Left kidney (tissue), 8 donors: ENCODE measurements at places on chromosomes 3 and 15.

DNA sequence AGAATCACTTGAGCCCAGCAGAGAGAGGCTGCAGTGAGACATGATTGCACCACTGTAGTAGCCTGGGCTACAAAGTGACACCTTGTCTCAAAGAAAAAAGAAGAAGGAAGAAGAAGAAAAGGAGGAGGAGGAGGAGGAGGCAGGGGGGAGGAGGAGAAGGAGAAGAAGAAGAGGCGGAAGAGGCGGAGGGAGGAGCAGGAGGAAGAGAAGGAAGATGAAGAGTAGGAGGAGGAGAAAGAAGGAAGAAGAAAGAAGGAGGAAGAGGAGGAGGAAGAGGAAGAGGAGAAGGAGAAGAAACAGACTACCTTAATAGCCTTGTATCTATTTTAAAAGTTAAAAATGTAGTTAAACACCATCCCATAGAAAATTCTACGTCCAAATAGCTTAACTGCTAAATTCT lies 19.1 kb upstream of the ARF4 start:
- DNase-seq: no peak

GRCh38 chr15:64571857-64572291 lies 111.5 kb downstream of the ZNF609 start:
- no peak for DNase-seq

DNA sequence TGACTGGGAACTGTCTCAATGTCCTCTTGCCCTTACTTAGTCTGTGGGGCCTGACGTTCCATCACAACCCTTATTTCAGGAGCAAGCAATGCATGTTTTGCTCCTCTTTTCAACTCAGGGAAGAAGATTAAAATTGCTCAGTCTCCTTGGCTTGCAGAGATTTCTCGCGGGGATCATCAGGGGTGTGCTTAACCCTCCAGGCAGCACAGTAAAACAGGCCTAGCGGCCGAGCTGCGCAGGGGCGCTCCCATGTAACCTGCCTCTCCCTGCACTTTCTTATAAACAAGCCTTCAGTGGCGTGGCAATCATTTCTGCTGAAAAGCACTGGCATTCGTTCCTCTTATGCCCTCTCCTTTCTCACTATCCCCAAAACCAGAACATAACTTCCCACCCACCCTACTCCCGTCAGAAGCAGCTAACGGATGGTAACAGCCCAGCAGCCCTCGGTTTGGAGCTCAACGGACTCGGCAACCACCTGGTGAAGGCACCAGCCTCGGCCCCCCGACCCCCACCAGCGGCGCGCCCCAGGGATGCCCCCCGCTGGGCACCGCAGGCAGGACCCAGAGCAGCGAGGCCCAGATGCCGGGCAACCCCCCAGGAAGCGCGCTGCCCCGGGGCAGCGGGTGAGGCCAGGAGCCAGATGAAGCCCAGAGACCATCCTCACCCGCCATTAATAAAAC lies 1.1 kb downstream of the MCF2L2 start:
- no peak for DNase-seq

DNA sequence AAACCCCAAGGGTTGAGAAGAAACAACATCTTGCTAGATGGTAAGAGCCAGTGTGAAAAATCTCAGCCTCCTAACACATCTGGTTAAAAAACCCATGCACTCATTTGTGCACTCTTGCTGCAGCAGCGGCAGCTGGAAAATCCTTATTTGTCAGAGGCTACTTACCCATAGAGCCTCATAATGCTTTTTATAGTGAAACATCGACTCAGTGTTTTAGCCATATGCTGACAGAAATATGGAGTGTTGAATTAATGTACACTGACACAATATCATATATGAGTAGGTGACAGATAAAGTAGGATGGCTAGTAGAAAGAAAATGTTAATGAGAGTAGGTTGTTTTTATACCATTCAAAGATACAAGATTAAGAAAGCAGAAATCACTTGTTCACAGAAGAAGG lies 13.0 kb downstream of the SLC9A9 start:
- DNase-seq: no peak

GRCh38 chr3:32256206-32256605 lies 17.7 kb downstream of the CMTM8 start:
- DNase-seq: no peak

DNA sequence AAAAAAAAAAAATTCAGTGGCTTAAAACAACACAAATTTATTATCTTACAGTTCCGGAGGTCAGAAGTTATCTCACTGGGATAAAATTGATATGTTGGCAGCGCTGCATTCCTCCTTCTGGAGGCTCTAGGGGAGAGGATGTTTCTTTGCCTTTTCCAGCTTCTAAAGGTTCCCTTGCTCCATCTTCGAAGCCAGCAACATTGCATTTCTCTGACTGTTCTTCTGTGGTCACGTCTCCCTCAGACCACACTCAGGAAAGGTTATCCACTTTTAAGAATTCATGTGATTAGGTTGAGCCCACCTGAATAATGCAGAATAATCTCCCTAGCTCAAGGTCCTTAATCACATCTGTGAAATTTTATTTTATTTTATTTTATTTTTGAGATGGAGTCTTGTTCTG lies 23.4 kb upstream of the ACAP2 start:
- no peak for DNase-seq

DNA sequence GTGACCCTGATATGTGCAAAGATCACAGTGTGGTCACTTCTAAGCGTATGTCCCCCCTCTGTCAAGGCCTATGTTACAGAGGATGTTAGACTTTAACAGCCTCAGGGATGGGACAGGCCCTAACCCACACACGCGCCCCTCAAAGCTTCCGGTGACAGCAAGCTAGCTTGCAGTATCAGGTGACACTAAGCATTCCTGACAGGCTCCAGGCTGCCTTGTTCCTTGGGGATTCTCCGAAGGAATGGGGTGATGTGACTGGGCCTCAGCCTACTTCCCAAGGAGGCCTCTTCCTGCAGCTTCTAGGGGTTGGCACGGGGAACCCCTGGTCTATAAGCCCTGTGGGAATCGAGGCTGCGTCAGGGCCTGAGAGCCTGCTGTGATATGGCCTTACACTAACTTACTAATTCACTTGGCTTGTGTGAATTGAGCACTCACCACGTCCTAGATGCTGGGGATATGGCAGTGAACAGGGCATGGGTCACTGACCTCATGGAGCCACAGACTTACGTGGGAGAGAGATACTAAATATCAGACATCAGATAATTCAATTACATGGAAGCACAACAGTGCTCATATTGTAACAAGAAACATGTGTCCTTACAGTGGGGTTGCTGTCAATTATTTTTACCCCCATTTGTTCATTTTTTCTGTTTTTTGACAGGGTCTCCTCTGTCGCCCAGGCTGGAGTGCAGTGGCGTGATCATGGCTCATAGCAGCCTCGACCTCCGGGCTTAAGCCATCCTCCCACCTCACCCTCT lies 11.4 kb upstream of the SPTBN5 start:
- DNase-seq: no peak

DNA sequence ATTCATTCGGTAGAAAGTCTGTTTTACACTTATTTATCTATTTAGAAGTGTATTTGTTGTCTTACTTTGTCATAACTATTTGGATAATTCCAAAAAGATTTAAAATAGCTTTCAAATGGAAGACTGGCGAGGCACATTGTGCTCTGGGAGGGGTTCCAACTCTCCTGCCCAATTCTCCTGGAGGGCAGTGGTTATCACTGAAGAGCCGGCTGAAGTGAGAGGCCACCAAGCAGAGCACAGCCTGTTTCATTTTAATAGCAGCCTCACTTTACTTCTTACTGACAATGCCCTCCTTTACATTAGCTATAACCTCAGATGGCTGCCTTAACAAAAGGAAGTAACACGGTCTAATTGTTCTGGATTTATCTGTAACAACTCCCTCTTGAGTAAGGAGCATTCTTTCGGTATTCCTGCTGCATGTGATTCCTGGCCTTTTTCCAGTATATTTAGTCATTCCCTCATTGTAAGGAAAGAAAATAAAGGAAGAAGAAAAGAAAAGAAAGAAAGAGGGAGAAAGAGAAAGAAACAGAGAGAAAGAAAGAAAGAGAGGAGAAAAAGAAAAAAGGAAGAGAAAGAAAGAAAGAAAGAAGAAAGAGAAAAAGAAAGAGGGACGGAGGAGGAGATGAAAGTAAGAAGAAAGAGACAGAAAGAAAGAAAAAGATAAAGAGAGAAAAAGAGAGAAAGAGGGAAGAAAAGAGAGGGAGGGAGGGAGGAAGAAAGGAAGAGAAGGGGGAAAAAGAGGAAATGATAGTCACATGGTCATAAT lies 339.8 kb upstream of the WNT5A start:
- DNase-seq: no peak

- DNase-seq: no peak
Observed at GRCh38 chr3:112149136-112149535, 16.1 kb upstream of the GCSAM start.

DNA sequence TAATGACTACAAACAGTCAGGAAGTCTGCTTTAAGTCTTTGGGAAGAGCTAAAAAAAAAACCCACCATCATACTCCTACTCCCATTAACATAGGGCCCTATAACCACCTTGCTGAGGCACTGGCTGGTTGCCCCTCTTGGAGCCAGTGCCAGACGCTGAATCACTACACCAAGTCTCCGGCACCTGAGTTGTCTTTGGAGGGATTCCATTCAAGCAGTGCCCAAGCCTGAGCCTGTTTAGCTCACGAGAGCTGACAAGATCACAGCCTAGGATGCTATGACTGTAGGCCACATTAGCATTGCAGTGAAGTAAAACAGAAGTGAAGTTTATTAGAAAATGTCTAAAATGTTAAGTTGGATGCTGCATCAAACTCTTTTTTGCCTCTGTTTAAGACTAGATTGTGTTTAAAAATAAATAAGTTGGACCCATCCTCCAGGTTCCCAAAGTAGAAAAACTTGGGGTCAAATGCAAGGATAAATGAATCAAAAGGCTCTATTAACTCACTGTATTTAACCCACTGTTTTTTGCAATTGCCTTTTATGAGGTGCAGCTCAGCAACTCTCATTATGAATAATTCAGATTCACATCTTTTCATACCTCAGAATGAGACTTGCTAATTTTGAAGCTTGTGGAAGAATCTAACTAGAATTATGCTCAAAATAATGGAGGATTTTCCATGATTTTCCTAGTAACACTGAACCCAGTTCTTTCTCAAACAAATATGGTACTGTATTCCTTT lies 461.9 kb downstream of the FOXP1 start:
- DNase-seq: no peak

DNA sequence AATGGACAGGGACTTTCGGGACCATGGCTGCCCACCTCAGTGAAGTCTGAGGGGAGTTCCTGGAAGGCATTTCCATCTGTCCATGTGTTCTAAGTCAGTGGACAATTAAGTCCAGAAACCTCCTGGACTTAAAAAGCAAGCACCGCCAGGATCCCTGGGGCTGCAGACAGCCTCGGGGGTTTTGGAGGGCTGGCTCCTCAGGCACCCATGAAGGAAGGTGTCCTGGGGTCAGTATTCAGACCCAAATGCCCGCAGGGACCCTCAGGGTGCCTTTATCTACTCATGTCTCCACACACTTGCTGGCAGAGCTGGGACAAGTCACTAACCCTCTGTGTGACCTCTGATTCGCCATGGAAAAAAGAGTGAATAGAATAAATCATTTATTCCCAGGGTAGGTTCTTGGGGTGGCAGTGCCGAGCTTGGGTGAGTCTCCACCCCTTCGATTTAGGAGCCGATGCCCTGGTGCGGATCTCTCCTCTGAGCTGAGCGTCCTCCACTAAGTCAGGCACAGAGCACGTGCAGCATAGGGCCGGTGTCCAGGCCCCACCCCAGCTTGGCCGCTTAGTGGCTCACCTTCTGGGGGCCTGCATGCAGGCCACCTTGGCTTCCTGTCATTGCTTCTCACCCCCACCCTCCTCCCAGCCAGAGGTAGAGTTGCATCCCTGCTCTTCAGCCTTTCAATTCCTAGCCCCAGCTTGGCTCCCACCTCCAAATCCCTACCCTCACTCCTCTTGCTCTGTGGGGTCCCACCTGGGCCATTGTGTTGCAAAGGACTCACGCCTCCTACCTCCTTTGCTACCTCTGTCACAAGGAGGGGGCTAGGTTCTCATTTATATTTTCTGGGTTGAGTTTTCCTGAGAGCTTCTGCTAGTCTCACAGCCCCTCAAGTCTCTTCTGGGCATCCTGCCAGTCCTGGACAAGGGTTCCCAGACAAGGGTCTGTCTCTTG lies 19.9 kb downstream of the SLC6A6 start:
- no peak for DNase-seq

DNA sequence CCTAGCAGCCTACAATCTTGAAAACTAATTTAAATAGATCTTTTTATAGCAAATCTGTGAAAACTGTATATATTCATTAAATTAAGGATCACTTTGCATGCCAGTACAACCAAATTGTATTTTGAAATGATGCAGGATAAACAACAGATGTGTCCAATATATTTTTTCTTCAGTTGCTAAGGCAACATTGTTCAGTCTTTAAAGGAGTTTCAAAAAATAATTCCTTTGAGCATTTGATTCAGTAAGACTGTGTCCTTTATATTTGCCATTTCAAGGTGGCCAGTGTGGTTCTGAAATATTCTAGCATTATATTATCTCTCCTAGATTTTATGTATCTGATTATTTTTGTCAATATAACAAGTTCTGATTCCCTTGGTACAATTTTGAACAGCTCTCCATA lies 254.7 kb downstream of the PLOD2 start:
- no peak for DNase-seq

- DNase-seq: no peak
Observed at GRCh38 chr3:117170094-117170493, 460.5 kb downstream of the TUSC7 start.

DNA sequence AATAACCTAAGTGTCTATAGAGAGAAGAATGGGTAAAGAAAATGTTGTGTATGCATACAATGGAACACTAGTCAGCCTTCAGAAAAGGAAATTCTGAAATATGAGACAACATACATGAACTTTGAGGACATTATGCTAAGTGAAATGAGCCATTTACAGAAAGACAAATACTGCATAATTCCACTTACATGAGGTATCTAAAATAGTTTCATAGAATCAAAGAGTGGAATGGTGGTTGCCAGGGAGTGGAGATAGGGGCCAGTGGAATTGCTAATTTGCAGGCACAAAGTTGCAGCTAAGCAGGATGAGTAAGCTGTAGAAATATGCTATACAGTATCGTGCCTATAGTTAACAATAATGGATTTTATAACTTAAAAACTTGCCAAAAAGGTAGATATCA lies 779.6 kb upstream of the ARPP21 start:
- DNase-seq: no peak

DNA sequence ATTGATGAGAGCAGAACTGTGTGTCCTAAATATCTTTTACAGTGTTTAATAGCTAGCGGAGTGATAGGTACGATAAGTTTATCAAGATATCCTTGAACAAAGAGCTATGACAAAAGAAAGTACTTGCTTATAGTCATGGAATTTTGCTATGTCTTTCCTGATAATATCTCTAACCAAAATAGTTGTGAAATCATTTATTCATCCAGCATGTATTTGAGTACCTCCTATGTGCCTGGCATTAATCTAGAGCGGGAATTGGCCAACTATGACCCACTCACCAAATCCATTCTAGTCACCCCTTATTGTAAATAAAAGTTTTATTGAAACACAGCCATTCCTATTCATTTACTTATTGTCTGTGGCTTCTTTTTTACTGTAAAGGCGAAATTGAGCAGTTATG lies 46.6 kb downstream of the ZFAND6 start:
- no peak for DNase-seq

GRCh38 chr3:40432793-40433192 lies 24.3 kb upstream of the RPL14 start:
- no peak for DNase-seq

GRCh38 chr3:134354612-134355251 lies 19.5 kb downstream of the AMOTL2 start:
- no peak for DNase-seq

GRCh38 chr15:70195587-70196305 lies 98.0 kb upstream of the TLE3 start:
- no peak for DNase-seq

- DNase-seq: no peak
Observed at GRCh38 chr3:131338948-131339640, 42.5 kb upstream of the NUDT16 start.

- DNase-seq: no peak
Observed at GRCh38 chr3:46893146-46893748, 15.7 kb downstream of the PTH1R start.

GRCh38 chr15:60389261-60390077 lies 8.3 kb downstream of the ANXA2 start:
- DNase-seq: no peak
